Progenitor cell of endocrine pancreas (in vitro differentiated cells): ENCODE measurements at places on chromosomes 3 and 15. TPM values are rescaled to one million over a fixed set of nuclear protein-coding genes. Genes with fewer than 3 reads are reported as not detected.

Gene COL6A5
- total RNA-seq, result not detected in 2 replicates

Gene FANCD2OS
- total RNA-seq, result not detected in 2 replicates

Gene TRIM42
- total RNA-seq, result not detected in 2 replicates

GRCh38 chr3:112003321-112004080, 4.8 kb downstream of the TAGLN3 start:
- H3K36me3 ChIP-seq, result no peaks in the 10 kb centered on the region
- H3K27me3 ChIP-seq, result peaks cover 36% of the 10 kb centered on the region
- DNase-seq, result no peak
- no peak overlapping the region for H3K4me3 ChIP-seq
- H3K4me1 ChIP-seq, result peaks cover 29% of the 10 kb centered on the region

DNA sequence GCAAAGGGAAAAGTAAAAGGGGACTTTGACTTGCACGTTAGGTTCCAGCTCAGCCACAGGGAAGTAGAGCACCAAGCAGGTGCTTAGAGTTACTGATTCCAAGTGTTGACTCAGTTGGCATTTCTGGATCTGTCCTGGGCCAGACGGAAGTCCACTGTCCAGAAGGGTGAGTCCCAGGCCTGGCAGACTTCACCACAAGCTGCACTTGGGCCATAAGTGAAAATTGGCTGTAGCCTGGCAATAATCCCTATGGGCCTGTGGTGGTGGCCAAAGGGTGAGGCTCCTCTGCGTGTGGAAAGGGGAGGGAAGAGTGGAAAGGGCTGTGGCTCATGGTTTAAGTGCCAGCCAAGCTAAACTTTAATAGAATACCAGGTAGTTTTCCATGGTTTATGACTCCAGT, 121.5 kb downstream of the DTWD1 start:
- no peaks in the 10 kb centered on the region for H3K36me3 ChIP-seq
- H3K27me3 ChIP-seq, result no peaks in the 10 kb centered on the region
- H3K4me3 ChIP-seq, result no peak overlapping the region
- H3K4me1 ChIP-seq, result no peaks in the 10 kb centered on the region
- no peak for DNase-seq

DNA sequence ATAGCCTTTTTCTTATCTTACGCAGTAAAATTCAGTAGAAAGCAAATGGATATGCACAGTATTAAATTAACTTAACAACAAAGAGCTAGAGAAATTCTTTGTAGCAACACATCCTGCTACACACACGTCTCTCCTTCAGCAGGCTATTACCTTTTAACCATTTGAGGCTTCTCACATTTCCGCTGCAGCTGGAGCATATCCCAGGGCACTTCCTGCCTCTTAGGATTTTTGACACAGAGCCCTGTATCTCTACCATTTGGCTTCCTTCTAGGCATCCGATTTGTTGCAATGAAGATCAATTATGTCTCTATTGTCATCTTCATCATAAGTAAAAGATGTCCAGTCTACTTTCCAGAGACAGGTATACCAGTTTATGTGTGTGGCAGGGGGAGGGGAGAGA, 292.4 kb upstream of the CBLB start:
- H3K36me3 ChIP-seq, result no peaks in the 10 kb centered on the region
- H3K27ac ChIP-seq, result peak overlapping the region; percentile 39
- no peak overlapping the region for H3K4me3 ChIP-seq
- DNase-seq, result no peak

GRCh38 chr3:194554473-194555123, 67.8 kb upstream of the ATP13A3 start:
- no peaks in the 10 kb centered on the region for H3K36me3 ChIP-seq
- DNase-seq, result no peak
- no peak overlapping the region for H3K4me3 ChIP-seq
- no peak overlapping the region for H3K27ac ChIP-seq
- no peaks in the 10 kb centered on the region for H3K27me3 ChIP-seq
